ENCODE measurements at places on chromosomes 5 and 9. TPM values are rescaled to one million over a fixed set of nuclear protein-coding genes. Genes with fewer than 3 reads are reported as not detected.
A peak's percentile ranks its signal among the peaks of the same experiment; 100 is the strongest.

SPATA6L gene
- 0.44 TPM for total RNA-seq

DNA sequence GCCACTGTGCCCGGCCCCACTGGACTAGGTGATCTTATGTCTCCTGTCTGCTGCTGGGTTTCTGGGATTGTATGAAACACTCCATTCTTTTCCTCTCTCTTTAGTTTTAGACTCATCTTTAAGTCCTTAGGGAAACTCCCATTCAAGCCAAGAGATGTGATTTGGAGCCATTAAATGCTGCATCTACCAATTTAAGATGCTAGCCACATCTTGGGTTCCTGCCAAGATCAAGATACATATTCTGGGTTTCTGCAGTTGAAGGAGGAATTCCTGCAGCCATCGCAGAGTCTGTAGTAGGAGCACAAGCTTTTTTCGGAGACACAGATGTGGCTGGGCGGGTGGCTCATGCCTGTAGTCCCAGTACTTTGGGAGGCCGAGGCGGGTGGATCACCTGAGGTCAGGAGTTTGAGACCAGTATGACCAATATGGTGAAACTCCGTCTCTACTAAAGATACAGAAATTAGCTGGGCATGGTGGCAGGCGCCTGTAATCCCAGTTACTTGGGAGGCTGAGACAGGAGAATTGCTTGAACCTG is 23.2 kb downstream of the STXBP1 start:
- DNase-seq: no peak

- DNase-seq: no peak
Observed at GRCh38 chr9:124517600-124517999, 10.4 kb upstream of the NR5A1 start.

DNA sequence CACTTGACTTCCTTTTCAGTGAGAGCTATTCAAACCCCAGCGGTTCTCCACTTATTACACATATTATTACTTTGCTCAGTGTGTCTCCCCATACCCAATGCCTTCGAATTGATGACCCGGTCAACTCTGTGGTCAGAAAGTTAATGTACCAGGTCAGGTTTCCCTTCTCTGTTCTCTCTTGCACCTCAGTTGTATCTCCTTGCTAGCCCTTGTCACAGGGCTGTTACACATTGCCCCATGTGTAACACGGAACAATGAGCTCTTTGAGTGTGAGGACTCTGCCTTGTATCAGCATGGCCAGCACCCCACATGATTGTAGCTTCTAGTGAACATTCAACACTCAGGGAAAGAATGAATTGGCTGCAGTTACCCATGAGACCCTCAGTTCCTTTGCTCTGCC is 73.6 kb downstream of the DOCK2 start:
- DNase-seq: no peak

- DNase-seq: no peak
Observed at GRCh38 chr9:129897263-129897662, 62.0 kb downstream of the USP20 start.

DNA sequence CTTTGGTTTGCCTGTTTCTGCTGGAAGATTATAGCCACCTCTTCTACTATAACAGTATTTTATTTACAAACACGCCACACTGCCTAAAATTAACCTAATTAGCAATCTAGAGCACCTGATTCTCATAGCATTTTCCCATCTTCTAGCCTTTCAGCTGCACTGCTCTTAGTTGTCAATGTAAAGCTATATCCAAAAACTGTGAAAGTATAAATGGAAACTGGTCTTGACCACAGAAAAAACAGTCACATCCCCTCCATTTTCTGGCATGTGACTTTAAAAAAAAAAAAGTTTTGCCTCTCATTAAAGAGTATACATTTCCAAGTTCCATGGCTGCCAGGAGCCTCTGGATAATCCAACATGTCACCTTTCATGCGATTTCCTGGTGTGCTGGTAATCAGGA is 287.8 kb downstream of the DTWD2 start:
- DNase-seq: no peak

BSPRY gene
- not detected for total RNA-seq

DNA sequence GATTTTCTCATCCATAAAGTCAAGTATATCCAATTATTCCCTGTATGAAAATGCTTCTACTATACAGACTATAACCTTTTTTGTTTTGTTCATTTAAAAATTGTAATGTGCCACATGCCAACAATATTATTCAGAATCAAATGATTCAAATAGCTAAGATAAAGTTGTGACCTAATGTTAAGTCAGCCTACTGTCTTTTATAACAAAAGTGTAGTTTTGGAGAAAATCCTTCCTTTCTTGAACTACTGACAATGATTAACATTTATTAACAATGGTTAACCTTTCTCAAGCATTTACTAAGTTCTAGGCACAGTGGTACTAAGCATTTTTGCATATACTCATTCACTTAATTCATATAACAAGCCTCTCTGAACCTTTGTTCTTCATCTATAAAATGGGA is 25.0 kb downstream of the CSF2 start:
- no peak for DNase-seq

- DNase-seq: no peak
Observed at GRCh38 chr9:68905129-68905528, 108.8 kb downstream of the PRKACG start.

- no peak for DNase-seq
Observed at GRCh38 chr5:160524827-160525226, 103.2 kb downstream of the PTTG1 start.

DNAI1 gene
- 1.9 TPM for total RNA-seq

GRCh38 chr9:121987314-121987713 is 105.8 kb downstream of the TTLL11 start:
- DNase-seq: no peak

DNA sequence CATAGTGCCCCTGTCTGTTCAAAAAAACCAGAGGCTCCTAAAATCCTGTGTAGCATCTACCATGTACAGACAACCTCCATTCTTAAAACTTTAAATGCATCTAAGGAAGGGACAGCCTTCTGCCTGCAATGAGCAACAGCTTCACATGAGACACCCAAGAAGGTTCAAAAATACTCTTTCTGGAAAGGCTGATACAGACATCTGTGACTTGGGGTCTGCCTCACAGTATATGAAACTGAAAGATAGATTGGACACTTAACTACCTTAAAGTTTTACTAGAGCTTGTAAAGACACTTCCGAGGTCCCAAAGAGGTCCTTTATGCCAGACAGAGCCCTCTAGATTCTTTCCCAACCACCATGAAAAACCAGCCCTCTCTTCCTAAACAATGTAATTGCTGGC is 28.2 kb upstream of the CATSPER3 start:
- no peak for DNase-seq

IL5 gene
- total RNA-seq: not detected

DNA sequence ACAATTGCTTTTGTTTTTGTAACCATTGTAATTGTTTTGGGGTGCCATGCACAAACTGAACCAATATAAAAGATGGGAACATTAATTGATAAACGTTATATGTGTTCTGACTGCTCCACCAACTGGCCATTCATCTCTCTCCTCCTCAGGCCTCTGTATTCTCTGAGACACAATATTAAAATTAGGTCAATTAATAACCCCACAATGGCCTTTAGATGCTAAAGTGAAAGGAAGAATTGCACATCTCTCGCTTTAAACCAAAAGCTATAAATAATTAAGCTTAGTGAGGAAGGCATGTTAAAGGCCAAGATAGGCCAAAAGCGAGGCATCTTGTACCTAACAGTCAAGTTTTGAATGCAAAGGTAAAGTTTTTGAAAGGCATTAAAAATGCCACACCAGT is 448.4 kb upstream of the ITGA1 start:
- DNase-seq: no peak

- no peak for DNase-seq
Observed at GRCh38 chr5:159182691-159183090, 26.7 kb downstream of the RNF145 start.

DNA sequence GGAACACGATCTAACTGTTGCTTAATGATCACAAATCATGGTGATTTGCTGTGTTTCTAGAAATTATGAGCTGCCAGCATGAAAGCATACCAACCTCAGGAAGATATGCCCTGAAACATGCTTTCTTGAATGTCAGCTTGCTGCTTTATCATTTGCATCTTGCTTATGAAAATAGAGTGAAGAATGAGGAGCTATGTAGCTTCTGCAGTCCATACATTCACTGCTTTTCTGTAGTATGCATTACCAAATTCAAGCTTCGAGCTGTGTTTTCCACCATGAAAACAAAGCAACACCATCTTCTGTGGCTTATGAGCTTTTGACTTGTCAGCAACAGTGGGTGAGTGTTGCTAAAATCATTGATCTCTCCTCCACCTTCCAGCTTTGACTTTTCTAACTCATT is 16.5 kb downstream of the F2RL2 start:
- DNase-seq: no peak

IFNA13 gene
- total RNA-seq: not detected

GRCh38 chr9:34771007-34771406 is 61.1 kb upstream of the CCL21 start:
- no peak for DNase-seq

SHOC1 gene
- not detected for total RNA-seq

- DNase-seq: no peak
Observed at GRCh38 chr5:150258130-150258529, 31.4 kb downstream of the CAMK2A start.

DNA sequence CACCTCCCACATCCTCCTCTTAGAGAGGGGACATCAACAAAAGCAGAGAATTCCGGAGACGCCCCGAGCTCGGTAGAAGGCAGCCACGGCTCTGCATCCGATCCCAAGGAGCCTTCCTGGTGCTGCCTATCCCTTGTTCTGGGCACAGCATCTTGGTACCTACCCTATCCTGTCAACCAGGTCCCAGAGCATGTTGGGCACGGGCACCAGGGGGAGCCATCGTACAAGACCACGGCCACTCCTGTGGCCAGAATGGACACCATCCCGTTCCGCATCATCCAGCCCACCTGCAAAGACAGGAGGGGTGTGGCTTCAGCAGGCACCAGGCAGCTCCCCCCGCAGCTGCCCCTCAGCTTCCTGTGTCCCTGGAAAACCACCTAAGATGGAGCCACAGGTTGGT is 62.7 kb upstream of the ZNF354A start:
- DNase-seq: peak; percentile 44

Data from neural crest cell (in vitro differentiated cells).